ENCODE measurements at places on chromosomes 7 and 10.
A peak's percentile ranks its signal among the peaks of the same experiment; 100 is the strongest.

GRCh38 chr7:158366346-158366745, 221.3 kb downstream of the PTPRN2 start:
- no peak for DNase-seq

- DNase-seq: no peak
Observed at GRCh38 chr10:62195675-62195926, 73.0 kb downstream of the RTKN2 start.

DNA sequence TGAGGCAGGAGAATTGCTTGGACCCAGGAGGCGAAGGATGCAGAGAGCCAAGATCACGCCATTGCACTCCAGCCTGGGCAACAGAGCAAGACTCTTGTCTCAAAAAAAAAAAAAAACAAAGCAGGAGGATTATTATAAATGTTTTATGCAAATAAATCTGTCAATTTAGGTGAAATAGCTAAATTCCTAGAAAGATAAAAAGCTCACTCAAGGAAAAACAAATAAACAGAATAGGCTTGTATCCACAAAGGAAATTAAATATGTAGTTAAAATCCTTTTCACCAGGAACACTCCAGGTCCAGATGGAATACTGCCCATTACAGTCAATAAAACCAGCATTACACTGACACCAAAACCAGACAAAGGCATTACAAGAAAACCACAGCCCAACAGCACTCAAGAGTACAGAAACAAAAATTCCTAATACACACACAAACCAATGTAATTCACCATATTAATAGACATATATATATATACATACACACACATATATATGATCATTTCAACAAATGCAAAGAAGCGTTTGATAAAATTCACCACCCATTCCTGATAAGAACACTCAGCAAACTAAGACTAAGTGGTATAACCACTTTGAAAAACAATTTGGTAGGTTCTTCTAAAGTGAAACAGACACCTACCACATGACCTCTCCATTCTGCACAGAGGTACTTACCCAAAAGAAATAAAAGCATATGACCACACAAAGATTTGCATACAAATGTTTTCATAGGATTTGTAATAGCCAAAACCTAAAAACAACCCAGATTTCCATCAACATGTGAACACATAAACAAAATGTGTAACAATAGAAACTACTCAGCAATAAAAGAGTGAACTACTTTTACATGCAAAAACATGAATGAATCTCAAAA, 38.8 kb downstream of the ABI1 start:
- no peak for DNase-seq

DNA sequence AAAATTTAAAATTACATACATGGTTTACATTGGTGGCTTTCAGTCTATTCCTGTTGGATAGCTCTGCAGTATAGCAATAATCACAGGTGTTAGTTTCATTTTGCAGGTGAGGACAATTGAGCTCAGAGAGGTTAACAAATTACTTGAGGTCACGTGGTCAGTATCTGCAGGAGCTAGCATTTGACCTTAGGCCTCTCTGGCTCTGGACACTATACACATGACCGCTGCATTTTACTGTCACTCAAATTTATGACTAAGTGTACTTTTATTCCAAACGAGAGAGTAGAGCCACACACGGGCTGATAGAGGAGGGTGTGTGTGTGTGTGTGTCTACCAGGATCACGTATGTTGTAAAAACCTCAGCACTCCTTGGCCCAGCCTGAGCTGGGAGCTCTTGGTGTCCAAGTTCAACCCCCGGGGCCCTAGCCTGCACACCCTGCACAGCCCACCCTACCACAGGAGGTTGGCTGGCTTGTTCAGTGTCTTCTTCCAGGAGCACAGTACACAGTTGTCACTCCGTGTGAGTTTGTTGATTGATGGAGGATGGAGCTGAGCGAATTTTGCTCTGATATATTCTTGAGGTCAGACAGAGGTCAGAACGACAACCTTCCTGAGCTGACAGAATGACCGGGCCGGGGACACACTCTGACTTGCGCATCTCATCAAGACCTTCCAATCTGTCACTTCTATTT, 272.7 kb downstream of the GFRA1 start:
- no peak for DNase-seq

DNA sequence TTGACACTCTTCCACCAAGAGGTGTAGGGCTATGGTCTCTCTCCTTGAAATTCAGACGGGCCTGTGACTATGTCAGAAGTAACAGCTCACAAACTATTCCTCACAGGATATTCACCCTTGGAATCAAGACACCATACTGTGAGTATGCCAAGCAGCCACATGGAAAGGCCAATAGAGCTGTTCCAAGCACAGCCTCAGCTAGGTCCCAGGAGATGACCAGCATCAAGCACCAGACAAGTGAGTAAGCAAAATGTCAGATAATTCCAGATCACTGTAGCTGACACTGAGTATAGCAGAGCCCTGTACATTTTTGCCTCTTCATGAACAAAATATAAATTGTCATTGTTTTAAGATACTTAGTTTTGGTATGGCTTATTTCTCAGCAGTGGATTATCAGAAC, 88.1 kb upstream of the KCND2 start:
- DNase-seq: no peak

DNA sequence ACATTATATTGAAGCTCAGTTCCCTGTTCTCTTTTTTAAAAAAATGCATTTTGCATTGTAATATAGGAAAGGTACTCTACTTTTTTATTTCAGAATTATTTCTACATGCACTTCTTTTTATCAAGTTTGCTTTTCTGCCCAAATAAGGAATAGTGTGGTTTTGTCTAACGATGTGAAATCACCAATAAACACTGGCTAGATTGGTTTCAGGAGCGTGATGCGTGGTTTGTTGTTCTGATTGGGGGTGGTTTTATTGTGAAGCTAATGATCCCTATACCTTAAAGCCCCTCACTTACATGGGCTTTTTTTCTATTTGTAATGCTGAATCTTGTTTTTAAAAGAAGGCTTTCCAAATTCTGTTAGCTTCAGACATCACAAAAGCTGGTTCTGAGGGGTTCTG, 17.6 kb downstream of the ENTPD7 start:
- no peak for DNase-seq

DNA sequence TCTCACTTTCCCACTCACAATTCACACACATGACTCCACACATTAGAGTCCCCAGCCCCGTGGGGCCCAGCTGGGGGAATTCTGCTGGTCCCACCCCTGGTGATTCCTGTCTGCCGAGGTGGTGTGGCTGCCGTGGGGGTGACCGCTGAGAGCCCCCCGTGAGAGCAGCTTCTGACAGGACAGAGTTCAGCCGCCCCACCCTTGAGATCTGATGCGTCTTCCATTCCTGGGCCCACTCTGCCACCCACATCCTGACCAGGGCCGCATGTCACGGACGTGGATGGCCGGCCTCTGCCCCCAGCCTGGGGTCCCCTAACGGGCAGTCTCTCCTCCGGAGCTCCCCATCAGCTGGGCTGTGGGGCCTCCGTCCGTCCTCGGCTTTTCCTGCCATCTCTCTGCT, 240.1 kb upstream of the PITRM1 start:
- no peak for DNase-seq

GRCh38 chr10:3789621-3790020, 4.6 kb upstream of the KLF6 start:
- DNase-seq: no peak

DNA sequence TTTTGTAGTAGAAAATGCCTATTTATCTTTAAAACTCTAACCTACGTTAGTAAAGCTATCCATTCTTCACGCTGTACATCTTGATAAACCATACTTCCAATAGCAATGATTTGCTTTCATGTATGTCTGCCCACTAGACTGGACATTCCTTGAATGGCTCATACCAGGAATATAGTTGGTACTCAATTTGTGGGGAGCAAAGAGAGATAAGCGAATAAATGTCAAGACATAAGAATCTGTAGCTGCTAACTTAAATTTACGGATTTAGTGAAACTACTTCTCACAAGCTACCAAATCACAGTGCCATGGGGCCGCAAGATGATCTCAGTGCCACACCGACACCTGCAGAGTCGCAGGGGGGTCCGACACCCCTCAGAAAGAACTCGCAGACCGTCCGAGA, 763 bp upstream of the RALA start:
- DNase-seq: no peak

- DNase-seq: peak; percentile 58
Observed at GRCh38 chr7:151114151-151115090, 28.1 kb downstream of the AGAP3 start.

DNA sequence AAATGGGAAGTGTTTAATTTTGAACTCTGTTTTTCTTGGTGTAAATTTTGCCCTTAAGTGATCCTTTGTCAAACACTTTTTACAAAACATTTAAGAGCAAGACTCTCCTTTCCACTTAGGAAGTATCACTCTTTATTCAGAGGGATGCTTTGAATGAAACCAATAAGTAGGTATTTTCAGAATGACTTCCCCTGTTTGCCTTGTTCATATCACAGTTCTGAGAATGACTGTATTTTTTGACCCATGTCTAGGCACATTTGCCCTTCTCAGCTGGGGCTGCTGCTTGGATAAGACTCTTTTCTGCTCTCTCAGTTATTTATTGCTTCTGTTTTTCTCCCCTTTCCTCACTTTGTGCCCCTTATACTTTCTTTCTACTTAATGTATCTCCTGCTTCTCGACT, 98.2 kb downstream of the CCNY start:
- no peak for DNase-seq

DNA sequence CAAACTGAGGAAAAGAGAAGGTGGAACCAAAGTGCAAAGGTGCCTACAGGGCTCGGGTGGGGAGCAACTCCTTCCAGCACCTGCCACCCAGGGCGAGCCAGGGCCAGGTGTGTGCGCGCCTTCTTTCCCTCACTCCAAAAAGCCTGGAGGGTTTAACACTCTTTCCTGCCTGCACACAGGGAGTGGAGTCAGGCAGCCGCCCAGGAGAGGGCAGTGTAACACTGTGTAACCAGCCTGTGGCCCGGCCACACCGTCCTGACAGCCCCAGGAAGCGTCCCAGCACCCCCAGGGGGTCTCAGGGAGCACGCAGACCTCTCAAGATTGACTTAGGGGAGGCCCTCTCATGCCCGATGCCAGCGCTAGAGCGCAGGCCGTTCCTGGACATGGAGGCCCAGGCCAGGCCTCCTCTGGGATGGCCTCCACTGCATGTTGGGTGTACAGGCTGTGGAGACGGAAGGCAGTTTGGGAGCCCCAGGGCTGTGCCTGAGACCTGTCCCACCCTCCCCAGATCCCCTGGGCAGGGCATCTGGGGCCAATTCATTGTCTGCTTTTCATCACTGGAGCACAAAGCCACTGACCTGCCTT, 13.4 kb downstream of the BRI3 start:
- DNase-seq: peak; percentile 90

DNA sequence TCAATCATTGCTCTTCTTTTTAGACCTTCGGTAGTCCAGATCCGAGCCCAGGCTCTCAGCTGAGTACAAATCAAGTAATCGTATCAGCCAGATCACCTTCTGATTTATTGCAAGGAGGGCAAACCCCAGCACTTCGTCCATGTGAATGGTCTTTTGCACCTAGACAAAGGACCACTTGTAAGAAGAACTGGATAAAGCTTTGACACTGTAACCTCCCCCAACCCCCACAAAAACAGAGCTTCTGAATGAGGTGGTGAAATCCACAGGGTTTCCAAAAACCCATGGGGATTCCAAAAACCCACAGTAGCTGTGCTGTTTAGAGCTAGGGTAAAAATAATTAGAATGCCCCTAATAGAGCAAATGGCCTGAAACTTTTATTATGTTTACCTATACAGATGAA, 148.8 kb upstream of the ODAD2 start:
- no peak for DNase-seq

DNA sequence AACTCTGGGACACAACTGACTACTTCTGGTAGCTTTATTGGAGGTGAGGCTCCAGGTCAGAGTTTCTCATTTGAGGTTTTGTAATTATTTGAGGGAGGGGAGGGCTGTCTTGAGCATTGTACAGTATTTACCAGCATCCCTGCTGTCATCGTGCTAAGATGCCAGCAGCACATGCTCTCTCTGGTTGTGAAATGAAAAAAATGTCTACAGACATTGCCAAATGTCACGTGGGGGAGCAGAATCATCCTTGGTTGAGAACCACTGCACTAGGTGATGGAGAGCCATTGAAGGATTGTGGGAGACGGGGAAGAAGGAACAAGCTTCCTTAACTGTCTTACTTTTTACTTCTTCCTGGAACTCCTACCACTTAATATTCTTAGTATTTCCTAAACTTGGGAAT, 5.0 kb downstream of the SEPTIN7 start:
- no peak for DNase-seq

- no peak for DNase-seq
Observed at GRCh38 chr7:68420342-68421192, 1177.7 kb upstream of the AUTS2 start.

DNA sequence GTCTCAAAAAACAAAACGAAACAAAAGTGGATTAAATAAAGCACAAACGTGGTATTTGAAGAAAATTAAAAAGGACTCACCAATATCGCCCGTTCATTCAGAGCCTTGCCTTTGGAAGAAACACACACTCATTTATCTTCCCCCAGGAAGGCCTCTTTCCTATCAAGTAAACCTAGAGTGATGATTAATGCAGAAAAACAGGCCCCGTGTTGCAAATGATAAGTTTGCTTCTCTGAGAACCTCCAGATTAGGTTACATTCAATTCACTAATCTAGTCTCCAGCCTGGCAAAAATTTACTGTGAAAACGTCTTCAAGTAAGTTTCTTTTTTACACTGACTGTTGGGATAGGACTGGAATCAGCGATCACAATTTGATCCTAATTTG, 78.0 kb upstream of the C1GALT1 start:
- DNase-seq: no peak

DNA sequence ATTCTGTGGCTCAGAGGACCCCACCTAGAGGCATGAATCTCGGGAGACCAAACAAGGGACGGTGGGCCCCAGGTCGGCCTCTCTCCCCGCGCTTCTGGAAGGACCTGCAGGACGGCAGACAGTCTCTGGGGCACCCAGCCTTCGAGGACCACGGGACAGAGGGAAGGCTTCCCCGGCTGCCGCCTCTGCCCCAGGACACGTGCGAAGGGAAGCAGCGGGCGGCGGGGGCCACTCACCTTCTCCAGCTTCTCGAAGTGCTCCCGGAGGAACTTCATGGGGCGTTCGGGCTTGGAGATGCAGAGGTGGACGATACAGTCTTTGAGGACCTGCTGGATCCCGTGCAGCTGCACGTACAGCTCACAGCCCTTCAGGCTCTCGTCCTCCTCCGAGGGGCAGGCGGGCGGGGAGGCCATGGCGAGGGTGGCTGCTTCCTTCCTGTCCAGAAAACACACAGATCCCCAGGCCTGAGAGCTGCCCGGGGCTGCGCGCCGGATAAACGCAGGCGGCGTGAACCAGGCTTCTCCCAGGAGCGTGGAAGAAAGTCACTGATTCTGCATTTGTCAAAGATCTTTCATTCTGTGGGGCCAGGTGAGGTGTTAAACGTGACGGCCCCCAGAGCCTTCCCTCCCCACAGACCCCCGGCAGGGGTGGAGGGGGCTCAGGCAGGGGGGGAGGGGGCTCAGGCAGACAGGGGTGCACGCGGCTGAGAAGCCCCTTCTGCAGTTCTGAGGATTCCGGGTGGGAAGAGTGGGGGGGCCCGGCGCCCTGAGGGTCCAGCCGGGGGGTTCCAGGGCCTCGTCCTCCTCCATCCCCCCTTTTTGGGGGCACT, 15.2 kb upstream of the DNAAF5 start:
- DNase-seq: no peak
